HCT116 (cell line): ENCODE measurements at places on chromosomes 6 and 20. TPM values are rescaled to one million over a fixed set of nuclear protein-coding genes. Genes with fewer than 3 reads are reported as not detected.

GRCh38 chr6:37548067-37548674 is 48.5 kb upstream of the CCDC167 start:
- no peak overlapping the region for H3K4me3 ChIP-seq
- H3K36me3 ChIP-seq, result no peaks in the 10 kb centered on the region
- H3K4me1 ChIP-seq, result peaks cover 3% of the 10 kb centered on the region

- peaks cover 30% of the 10 kb centered on the region for H3K4me1 ChIP-seq
- peaks cover 55% of the 10 kb centered on the region for H3K36me3 ChIP-seq
- no peaks in the 10 kb centered on the region for H3K27me3 ChIP-seq
- DNase-seq, result no peak
Observed at GRCh38 chr20:49278818-49279676, 1.2 kb upstream of the ZNFX1 start.

GRCh38 chr20:46157625-46158024 is 39.5 kb downstream of the CD40 start:
- peaks cover 31% of the 10 kb centered on the region for H3K27me3 ChIP-seq
- H3K27ac ChIP-seq, result no peak overlapping the region
- no peak for DNase-seq
- no peaks in the 10 kb centered on the region for H3K36me3 ChIP-seq

DNA sequence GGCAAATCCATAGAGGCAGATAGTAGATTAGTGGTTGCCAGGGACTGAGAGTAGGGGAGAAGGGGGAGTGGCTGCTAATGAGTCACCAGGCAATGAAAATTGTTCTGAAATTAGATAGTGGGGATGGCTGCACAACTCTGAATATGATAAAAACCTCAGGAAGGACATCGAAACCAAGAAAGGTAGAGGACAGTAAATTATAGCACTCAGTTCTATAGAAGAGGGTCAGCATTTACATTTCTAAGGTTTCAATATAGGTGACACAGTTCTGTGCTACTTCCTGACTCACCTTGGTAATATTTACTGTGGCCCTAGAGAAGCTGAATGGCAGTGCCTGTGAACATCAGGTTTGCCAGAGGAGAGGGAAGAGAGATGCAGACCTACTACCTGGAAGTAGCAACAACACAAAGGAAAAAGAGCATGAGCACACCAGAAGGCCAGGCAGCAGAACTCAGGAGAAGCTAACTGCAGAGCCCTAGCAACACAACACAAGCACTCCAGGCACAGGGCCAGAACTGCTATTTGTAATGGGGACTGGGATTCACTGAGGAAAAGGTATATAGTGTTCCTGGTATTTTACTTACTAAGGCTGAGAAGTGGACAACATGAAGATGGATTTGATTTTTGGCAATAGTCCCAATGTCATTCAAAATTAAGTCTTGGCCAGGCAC is 75.9 kb downstream of the PLCG1 start:
- H3K36me3 ChIP-seq, result no peaks in the 10 kb centered on the region
- H3K27me3 ChIP-seq, result no peaks in the 10 kb centered on the region
- H3K4me1 ChIP-seq, result peaks cover 8% of the 10 kb centered on the region
- no peak overlapping the region for H3K4me3 ChIP-seq
- no peak overlapping the region for H3K27ac ChIP-seq
- no peak for DNase-seq

- H3K36me3 ChIP-seq, result 0 out of 2 replicates have a peak, but pooled peaks cover 2% of the 10 kb centered on the region
- H3K27ac ChIP-seq, result no peak overlapping the region
- H3K27me3 ChIP-seq, result no peaks in the 10 kb centered on the region
- H3K4me1 ChIP-seq, result no peaks in the 10 kb centered on the region
Observed at GRCh38 chr20:43721429-43722152, 5.2 kb downstream of the GTSF1L start.

GRCh38 chr6:36692861-36693702 is 4.5 kb upstream of the RAB44 start:
- no peak overlapping the region for H3K4me3 ChIP-seq
- H3K27me3 ChIP-seq, result no peaks in the 10 kb centered on the region
- no peaks in the 10 kb centered on the region for H3K36me3 ChIP-seq
- no peak overlapping the region for H3K27ac ChIP-seq

DNA sequence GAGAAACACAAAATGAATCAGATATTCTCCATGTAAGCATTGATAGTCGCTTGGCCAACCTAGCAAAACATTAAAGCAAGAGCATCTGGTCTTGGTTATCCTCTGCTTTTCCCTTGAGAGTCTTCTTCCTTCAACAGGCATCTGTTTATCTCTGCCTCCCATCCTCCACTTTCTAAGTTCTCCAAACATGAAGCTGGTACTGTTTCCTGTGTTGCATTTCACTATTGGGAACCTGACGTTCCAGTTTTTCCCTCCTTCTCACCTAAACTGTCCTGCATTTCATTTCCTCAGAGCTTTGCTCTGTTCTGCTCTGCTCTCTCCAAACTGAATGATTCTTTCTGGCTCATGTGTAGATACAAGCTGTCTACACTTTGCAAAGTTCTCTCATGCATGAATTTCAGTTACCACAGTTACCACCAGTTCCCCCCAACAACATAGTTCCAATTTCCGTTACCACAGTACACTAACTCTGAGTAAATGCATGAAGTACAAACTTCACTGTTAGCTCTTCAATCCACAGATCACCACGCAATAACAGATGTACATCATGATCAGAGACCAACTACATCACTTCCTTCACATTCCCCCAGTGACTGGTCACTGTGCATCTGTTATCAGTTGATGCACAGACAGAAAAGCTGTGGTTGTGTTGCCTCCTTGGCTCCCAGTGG is 86.7 kb upstream of the F13A1 start:
- H3K27me3 ChIP-seq, result peaks cover 23% of the 10 kb centered on the region
- no peaks in the 10 kb centered on the region for H3K36me3 ChIP-seq
- no peak for DNase-seq
- H3K4me1 ChIP-seq, result no peaks in the 10 kb centered on the region
- H3K4me3 ChIP-seq, result no peak overlapping the region

DNA sequence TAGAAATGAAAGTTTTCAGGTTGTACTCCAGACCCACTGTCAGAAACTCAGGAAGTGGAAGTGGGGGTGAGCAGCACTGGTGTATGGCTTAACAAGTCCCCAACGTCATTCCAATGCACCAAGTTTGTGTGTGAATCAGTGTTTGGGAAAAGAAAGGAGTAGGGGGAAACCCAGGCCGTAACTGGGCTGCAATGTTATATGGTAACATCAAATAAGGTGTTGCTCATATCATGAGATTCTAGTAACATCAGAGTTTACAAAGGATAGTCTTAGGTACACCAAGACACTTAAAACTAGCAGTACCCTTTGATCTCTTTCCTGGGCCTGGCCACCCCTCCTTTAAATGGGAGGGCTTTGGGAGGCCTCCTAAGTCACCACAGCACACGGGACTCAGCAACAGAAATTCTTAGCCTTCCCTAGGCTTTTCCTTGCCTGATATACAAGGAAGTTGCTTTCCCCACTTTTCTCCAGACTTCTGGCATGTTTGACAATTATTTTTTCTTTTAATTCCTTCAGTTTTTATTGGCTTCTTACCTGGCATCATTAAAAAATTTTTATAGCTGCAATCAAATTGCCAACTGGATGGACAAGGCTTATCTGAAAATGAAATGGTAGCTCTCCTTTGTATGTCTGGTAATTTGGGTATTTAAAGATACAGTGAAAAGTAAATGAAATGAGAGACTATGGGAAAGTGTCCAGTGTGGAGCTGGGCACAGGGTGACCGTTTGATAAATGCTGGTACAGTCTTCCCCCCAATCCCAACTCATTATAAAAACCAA is 15.1 kb downstream of the E2F3 start:
- peaks cover 5% of the 10 kb centered on the region; the same call in 1 of the 2 replicates for H3K36me3 ChIP-seq
- DNase-seq, result no peak
- no peak overlapping the region for H3K4me3 ChIP-seq
- no peak overlapping the region for H3K27ac ChIP-seq

GRCh38 chr20:19858466-19859371 is 100.7 kb downstream of the RIN2 start:
- no peaks in the 10 kb centered on the region for H3K4me1 ChIP-seq
- no peak overlapping the region for H3K27ac ChIP-seq
- no peak overlapping the region for H3K4me3 ChIP-seq
- no peaks in the 10 kb centered on the region for H3K36me3 ChIP-seq

- H3K36me3 ChIP-seq, result no peaks in the 10 kb centered on the region
- DNase-seq, result no peak
- H3K27ac ChIP-seq, result no peak overlapping the region
- no peaks in the 10 kb centered on the region for H3K27me3 ChIP-seq
Observed at GRCh38 chr20:12416281-12416680, 498.6 kb downstream of the BTBD3 start.

GRCh38 chr20:20370094-20370575 is 2.2 kb downstream of the INSM1 start:
- DNase-seq, result no peak
- H3K4me3 ChIP-seq, result no peak overlapping the region
- H3K27ac ChIP-seq, result no peak overlapping the region
- no peaks in the 10 kb centered on the region for H3K4me1 ChIP-seq

The FBXO30 gene
- total RNA-seq, result 9.1 TPM

The PCSK2 gene
- total RNA-seq, result not detected

The PRL gene
- total RNA-seq, result not detected

The RAMACL gene
- total RNA-seq, result 0.15 TPM
